ENCODE measurements at places on chromosomes 7 and 10.

DNA sequence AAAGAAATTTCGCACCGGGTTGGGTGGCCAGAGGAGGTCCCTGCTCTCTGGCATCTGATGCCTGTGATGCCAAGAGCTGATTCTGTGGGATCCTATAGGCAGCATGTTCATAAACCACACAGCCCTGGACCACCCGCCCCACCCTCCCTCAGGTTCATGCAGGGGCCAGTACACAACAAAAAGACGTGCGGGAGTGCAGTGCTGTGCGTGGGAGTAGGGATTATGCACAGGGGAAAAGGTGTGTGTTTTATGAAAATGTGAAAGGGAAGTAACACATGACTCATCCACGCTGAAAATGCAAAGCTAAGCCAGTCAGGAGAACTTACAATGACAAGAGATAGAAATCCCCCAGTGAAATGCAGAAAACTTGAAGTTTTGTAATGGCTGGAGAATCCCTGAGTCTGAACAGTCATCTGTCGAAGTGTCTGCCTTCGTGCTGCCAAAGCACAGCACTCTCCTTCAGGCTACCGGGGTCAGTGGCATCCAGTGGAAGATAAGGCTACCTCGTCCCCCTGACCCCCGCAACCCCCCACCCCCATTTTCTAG lies 1.1 kb downstream of the KIAA1217 start:
- no peak for DNase-seq

DNA sequence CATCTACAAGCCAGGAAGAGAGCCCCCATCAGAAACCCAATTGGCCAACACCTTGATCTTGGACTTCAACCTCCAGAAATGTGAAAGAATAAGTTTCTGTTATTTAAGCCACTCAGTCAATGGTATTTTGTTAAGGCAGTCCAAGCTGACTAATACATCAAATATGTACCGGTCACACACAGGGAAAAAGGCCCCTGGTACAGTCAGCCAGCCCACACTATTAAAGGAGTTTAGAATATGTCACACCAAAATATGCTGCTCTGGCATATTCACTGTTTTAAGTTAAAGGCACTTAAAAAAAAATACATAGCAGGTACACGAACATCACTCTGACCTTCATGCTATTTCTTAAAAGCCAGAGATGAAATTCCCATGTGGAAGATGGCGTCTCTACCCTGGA lies 15.2 kb upstream of the CDCA7L start:
- no peak for DNase-seq

DNA sequence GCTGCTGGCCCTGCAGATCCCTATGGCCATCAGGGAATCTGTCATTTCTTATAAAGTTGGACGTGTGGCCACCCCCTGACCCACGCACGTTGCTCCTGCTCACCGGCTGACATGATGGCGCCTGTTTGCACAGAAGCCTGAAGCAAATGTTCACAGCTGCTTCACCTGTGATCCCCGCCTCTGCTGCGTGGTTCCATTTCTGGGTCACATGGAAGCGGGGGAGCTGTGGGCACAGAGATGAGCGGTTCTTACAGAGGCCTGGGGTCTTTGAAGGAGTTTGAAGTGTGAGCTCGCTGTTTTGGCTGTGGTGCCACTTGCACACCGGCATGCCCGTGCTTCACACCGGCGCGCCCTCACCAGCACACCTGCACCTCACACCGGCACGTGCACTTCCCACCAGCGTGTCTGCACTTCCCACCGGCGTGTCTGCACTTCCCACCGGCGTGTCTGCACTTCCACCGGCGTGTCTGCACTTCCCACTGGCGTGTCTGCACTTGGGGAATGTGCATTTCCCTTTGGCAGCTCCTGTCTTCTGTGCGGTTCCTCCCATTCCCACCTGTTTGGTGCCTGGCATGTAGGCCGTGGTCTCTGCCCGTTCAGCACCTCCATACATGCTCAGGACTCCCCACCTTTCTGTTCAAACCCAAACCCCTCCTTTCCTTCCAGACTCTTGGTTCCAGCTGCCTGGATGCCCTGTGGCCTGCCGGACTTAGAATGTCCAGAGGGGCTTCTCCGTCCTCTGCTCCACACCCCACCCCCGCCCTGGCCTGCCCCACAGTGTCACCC lies 86.7 kb downstream of the INPP5A start:
- DNase-seq: no peak

DNA sequence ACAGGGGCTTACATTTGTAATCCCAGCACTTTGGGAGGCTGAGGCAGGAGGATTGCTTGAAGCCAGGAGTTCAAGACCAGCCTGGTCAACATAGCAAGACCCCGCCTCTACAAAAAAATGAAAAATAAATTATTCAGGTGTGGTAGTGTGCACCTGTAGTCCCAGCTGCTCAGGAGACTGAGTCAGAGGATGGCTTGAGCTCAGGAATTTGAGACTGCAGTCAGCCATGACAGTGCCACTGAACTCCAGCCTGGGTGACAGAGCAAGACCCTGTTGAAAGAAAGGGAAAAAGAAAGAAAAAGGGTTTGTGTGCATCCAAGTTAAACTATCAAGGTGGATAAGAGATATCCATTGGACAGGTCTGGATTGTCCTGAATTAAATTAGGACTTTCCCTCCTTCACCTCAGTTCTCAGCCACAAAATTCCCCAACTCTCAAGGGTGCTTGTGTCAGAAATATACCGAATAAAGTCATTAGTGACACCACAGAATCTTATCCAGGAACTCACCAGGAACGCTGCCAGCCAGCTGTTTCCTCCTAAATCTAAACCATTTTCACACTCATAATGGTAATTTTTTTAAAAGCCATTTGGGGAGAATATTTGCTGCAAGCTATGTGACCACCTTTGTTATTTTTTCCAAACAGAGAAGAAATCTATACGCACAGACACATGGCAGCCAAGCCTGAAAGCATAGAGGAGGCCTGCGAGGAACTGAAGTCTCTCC lies 12.0 kb downstream of the AFAP1L2 start:
- DNase-seq: no peak

DNA sequence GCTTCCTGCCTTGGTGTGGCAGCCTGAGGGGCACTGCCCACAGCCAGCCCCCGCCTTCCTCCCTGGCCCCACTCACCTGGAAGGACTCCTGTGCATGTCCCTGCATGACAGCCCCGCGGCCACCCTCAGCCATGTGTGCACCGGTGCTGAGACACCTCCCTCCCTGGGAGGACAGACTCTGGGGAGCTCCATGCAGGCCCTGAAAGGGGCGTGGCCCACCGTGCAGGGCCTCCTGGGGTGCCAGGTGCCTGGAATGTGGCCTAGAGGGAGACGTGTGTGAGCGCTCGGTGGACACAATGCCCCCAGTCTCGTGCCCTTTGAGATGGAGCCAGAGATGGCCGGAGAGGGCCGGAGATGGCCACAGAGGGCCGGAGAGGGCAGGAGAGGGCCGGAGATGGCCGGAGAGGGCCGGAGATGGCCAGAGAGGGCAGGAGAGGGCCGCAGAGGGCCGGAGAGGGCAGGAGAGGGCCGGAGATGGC lies 59.1 kb upstream of the PPP2R2D start:
- DNase-seq: no peak

GRCh38 chr7:130020434-130020833 lies 30.7 kb downstream of the ZC3HC1 start:
- DNase-seq: no peak

DNA sequence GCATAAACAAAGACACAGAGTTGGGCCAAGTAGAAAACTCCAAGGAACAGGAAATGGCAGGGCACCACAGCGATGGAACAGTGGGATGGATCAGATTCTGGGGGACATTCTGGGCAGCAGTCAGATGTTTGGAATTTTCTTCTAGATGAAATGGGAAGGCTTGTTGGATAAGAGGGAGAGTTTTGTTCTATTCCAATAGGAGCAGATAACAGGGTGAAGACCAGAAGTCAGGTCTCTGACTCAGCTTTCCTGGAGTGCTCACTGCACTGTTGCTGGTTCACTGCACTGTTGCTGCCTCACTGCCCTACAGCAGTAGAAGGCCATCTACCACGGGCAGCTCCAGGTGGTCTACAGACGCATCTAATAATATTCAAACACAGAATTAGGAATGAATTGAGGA lies 135.6 kb downstream of the ATE1 start:
- no peak for DNase-seq

- DNase-seq: no peak
Observed at GRCh38 chr10:113626809-113627355, 37.0 kb downstream of the NRAP start.
